ENCODE measurements at places on chromosomes 13 and 19.

DNA sequence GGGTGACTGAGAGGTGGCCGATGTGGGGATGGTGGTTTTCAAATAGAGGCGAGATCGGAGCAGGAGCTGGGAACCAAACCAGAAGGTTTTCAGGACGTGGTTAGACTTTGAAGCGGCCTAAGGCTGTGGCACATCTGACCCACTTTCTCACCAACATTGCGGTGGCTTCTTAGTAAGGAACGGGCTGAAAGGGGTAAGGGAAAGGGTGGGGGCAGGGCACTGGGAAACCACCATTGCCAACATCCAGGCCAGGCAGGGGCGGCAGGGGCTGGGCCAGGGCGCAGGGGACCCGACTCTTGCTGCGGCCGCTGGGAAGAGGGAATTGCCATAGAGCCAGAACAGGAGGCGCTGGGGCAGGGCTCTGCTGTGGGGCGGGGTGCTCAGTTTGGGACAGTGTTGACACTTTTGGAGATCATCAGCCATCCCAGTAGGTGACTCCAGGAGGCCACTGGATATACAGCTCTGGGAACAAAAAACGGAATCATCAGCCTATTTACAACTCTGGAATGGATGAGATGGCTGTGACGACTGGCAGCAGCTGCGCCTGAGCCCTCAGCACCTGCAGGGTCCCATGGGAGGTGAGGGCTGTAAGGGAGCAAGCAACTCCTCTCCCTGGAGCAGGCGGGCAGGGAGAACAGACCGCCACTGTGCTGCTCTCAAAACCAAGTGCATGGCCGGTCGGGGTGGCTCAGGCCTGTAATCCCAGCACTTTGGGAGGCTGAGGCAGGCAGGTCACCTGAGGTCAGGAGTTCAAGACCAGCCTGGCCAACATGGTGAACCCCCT, 52.2 kb downstream of the IRS2 start:
- DNase-seq = no peak

- DNase-seq = no peak
These were observed 183.1 kb downstream of the KATNAL1 start for GRCh38 chr13:30124131-30124768.

DNA sequence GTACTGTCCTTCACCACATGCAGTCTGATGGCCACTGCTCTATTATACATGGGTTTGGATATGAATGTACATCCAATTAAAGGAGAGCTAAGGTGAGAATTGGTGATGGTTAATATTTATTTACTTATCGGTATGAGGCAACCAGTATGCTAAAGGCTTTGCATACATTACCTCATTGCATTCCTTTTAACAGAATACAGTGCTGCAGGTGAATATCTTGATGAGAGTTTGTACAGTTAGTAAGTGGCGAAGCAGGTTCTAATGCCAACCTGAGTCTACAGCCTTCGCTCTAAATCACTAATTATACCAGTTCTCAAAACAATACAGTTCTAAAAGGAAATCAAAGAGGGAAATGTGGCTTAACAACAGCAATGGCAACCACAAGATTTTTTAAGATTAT, 284.1 kb downstream of the ITGBL1 start:
- no peak for DNase-seq

GRCh38 chr19:13031917-13032623, 36.8 kb downstream of the NFIX start:
- DNase-seq = no peak

DNA sequence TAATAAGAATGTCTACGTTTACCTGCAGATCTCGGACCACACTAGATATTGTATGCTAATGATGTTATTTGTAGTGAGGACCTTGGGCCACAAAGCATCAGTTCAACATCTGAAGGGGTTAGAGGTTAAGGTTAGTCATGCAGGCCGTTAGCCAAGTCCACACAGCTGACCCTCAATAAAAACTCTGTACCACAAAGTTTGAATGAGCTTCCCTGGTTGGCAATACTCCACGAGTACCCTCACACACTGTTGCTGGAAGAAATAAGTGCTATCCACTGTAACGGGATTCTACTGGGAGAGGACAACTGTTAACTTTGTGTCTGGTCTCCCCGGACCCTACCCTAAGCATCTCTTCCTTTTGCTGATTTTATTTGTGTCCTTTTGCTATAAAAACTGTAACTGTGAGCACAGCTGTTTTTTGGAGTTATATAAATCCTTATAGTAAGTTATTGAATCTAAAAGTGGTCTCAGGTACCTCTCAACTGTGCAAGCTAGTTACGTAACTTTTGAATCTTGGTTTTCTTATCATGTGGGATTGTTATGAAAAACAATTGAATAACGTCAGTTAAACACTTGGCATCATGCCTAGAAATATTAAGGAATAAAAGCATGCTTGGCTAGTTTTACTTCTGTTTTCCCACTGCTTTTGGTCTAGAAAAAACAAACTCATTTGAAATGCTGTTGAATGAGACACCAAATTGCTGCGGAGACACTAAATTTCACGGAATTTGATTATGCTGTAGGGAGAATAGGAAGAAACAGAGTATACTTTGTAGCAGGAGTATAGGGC, 181.5 kb downstream of the DNAJC3 start:
- DNase-seq = peak; percentile 5

GRCh38 chr13:60358453-60358852, 38.6 kb upstream of the TDRD3 start:
- DNase-seq = no peak

DNA sequence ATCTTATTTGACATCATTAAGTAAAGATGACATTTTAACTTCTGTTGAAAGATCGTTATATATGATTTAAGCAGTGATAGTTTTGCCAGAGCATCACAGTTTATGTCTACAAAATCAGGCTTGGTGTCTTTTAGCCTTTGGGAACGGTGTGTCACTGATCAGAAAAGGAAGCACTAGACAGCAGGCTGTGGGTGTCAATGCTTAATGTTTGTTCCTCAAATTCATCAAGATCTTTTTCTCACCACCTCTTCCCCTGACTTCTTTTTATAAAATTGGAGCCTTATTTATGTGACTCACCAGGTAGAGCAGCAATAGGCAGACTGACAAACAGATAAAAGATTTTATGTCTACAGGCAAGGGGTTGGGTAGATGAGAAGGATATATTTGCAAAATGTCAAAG, 1558.5 kb downstream of the EFNB2 start:
- no peak for DNase-seq

- DNase-seq = no peak
These were observed 48.2 kb downstream of the ABCC4 start for GRCh38 chr13:95253033-95253432.

- DNase-seq = no peak
These were observed 463 bp upstream of the TSC22D1 start for GRCh38 chr13:44576351-44577235.

DNA sequence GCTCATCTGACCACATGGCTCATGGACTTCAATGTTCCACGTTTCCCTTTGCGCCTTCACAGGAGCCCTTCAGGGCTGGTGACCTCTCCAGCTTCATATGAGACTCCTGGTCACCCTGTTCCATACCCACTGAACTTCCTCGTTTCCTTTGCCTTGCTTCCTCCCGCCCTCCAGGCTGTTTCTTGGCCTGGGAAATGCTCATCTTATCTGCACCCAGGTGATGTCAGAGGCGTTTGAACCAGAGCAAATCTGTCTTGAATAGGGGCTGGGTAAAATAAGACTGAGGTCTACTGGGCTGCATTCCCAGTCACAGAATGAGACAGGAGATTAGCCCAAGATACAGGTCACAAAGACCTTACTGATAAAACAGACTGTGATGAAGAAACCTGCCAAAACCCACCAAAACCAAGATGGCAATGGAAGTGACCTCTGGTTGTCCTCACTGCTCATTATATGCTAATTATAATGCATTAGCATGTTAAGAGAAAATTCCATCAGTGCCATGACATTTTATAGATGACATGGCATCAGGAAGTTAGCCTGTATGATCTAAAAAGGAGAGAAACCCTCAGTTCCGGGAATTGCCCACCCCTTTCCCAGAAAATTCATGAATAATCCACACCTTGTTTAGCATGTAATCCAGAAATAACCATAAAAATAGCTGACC, 102.7 kb downstream of the DCLK1 start:
- DNase-seq = no peak

GRCh38 chr13:30331331-30331771, 24.0 kb upstream of the KATNAL1 start:
- no peak for DNase-seq

- no peak for DNase-seq
These were observed 7.9 kb upstream of the LGALS14 start for GRCh38 chr19:39696387-39696786.

DNA sequence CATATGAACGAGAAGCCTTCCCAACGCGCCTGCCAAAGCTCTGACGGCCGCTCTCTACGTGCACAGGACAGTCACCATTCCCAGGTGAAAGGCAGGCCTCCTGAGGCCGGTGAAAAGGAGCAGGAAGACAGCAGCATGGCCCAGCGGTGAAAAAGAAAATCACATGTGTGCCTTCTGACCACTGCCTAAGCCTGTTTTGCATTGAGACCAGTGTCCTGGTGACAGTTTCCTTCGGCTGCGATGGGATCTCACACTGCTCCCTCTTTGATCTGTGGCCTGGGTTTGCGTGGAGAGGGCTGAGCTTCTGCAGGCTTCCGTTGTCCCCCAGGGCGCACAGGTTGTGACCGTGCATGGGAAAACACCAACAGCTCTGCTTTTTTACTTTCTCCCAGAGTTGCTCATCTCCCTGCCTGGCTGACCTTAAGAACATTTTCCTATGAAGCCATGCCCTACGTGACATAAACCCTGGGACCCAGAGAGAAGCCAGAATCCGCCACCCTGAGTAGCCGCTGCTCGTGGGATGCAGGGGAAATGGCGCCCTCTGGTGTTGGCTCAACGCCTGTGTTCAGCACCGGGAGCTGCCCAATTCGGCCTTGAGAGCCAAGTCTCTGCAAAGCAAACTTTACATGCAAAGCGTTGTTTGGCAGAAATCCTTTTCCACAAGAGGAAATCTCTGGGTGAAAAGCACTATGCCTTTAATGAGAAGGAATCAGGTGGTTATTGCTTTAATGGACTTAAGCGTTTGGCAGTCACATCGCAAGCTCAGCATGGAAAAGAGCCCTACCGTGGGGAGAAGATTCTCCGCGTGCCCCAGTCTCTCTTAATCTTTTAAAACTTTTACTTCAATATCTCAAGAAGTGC, 112.2 kb upstream of the GPR12 start:
- peak; percentile 48 for DNase-seq

GRCh38 chr19:16588824-16589577, 16.8 kb upstream of the SLC35E1 start:
- no peak for DNase-seq

- no peak for DNase-seq
These were observed 18.9 kb downstream of the FAM187B start for GRCh38 chr19:35209646-35210045.
